Inflammatory macrophage (primary cell): ENCODE measurements at places on chromosomes 7 and 10.

DNA sequence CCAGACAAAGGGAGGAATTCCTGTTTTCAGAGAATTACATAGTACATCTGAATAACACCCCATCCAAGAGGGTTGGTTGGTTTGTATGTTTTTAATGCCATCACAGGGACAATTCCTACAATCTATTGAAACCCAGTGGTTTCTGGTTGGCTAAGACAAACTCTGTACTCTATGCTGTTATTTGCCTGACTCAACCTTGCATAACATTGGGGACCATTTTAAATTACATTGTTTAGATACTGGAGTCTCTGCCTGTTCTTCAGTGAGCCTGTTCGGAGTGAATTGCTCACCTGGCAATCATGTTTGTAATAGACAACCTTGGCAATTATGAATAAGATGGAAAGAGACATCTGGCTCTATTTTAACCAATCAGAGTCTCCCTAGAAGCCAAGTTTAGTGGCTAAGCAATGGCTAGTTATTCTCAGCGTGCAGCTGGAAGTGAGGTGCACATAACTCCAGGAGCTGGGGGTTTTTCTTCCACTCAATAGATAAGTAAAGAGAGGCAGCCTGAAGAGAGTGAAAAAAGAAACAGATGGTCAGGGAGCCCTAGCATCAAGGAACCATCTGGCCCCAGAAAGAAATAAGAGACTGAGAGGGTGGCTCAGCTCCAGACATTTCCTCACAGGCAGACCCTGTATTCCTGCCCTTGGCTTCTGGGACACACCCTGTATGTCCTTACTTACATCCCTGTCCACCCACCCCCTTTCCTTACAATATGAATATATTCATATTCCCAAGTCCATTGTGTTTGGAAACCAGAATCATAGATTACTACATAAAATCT is 21.2 kb upstream of the SLC35G1 start:
- DNase-seq: no peak

GRCh38 chr7:119664601-119665000 is 608.4 kb upstream of the KCND2 start:
- DNase-seq: no peak

DNA sequence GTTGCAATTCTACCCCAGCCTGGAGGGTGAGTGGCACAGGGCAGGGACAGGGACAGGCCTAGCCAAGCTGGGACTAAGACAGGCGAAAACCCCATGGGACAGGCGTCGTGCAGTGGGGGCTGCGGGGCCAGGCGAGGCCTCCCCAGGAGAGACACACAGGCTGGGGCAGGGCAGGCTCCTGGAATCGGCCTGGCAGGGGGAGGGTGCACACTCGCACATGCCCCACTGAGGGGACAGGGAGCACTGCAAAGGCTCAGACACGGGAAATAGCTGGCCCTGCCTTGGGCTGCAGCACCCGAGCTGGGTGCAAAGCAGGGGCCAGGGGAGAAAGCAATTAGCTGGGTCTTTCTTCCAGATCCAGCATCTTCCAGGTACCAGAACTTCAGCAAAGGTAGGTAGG is 10.4 kb downstream of the LAT2 start:
- no peak for DNase-seq

GRCh38 chr7:116188-116981 is 76.0 kb upstream of the FAM20C start:
- no peak for DNase-seq

- peak; percentile 17 for DNase-seq
These were observed 14.2 kb downstream of the FBH1 start for GRCh38 chr10:5904227-5904626.

DNA sequence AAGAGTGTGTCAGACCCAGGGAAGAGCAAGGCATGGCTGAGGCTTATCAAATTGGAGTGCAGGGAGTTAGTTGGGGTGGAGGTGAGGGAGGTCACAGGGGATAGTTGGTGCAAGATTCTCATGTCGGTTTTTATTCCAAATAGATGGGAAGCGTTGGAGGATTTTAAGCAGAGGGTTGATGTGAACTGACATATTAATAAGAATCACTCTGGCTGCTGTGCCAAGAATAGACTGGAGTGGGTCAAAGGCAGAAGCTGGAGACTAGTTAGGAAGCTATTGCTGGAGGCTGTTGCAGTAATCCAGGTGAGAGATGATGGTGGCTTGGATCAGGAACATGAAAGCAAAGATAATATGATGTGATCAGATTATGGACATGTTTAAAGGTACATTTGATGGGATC is 36.5 kb downstream of the LRRC18 start:
- no peak for DNase-seq

GRCh38 chr7:1619152-1620079 is 49.6 kb upstream of the PSMG3 start:
- DNase-seq: no peak

- DNase-seq: peak; percentile 72
These were observed 552.5 kb upstream of the SORCS1 start for GRCh38 chr10:107717046-107717445.

DNA sequence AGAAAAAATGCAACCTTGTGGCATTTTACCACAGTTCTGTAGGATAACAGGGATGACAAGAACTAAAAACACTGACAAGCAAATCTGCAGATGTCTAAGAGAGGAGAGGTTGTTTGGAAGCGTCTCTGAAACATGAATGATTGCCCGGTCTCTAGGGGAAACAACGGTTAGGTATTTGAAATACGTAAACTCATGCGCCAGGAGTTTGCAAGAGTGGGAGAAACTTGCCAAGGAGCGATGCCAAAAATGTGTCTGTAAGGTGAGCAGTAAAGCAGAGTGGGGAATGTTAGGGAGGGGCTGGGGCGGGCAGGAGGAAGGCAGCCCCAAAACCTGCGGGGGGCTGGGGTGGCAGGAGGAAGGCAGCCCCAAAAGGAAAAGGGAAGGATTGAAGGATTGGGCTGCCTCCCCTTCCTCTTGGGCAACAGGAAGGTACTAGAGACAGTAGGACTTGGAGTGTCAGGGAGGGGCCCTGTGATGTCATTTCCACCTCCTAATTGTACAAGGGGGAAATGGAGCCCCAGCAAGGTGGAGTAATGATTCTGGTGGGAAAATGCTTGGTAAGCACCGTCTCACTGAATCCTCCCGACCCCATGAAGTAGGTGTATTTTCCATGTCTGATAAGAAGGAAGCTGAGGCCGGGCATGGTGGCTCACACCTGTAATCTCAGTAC is 33.2 kb upstream of the PLEKHA1 start:
- DNase-seq: no peak

DNA sequence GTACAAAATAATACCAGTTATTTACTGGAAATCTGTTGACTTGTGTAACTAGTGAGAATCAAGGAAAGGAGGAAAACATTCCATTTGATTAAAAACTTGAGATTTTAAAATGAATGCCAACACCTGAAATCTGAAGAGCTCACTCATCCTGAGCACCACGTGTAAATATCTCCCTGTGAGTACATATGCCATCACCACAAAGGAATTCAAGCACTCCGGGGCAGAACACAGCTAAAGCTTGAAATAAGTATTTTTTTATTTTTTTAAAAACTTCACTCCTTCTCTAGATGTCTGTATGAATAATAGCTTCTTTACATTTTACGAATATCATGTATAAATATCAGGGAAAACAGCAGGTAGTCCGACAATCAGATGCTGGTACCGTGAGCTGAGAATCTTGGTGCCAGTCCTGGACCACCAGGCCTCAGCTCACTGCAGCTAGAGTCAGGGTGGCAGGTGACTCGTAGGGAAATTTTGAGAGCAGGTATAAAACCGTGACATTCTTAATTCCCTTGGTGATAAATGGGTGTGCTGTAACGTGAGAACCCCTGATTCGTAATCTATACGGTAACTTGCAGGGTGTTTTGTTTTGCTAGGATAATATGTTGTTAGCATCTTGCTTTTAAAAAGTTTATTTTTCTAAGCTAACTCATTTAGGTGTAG is 12.7 kb downstream of the LMTK2 start:
- DNase-seq: no peak

GRCh38 chr10:33325929-33326328 is 8.5 kb downstream of the NRP1 start:
- DNase-seq: no peak

- no peak for DNase-seq
These were observed 8.6 kb upstream of the WBP1L start for GRCh38 chr10:102735065-102735562.

GRCh38 chr10:13161857-13162271 is 506 bp downstream of the MCM10 start:
- no peak for DNase-seq

DNA sequence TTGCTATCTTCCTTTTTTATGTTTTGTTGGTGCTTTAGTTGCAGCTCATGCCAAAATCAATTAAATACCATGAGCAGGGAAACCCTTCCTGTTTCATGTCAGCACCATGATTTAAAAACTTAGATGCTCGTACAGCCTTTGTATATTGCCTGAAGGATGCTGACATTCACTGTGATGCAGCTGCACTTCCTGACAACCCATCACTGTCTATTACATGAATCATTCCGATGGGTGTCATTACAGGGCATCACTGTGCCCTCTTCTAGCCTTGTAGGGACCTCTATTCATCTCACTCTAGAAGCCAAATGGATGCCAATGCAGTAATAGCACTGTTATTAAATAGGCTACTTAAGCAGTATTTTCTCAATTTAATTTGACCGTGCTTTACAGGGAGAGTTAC is 18.3 kb upstream of the ITGB1 start:
- no peak for DNase-seq

- no peak for DNase-seq
These were observed 291.2 kb upstream of the FZD1 start for GRCh38 chr7:90972906-90973550.

GRCh38 chr7:130329681-130330080 is 14.9 kb upstream of the CPA5 start:
- DNase-seq: no peak

DNA sequence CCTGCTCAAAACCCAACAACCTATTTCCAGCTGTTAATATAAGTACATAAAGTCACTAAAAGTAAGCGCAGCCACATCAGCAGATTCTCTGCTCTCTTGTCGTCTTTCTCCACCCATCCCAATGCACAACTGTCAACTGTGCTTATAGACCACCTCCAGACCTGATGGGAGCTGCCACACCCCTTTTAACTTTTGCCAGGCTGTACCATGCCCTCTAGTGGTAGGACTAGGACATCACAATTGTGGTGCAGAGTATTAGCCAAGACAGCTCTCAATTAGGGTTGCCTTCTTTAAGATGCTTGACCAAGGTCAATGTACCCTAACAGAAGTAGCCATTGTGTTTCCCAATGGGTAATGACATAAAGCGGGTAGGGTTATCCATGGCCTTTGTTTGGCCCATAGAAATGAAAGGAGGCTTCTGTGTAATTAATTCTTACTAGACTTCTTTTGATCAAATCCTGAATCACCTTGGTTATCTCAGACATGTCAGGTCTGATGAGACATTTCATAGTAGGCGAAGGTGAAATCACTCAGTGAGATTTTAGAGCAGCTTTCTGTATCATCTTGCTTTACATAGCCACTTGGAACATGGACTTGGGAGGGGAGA is 68.1 kb downstream of the SCRN1 start:
- DNase-seq: peak; percentile 70

DNA sequence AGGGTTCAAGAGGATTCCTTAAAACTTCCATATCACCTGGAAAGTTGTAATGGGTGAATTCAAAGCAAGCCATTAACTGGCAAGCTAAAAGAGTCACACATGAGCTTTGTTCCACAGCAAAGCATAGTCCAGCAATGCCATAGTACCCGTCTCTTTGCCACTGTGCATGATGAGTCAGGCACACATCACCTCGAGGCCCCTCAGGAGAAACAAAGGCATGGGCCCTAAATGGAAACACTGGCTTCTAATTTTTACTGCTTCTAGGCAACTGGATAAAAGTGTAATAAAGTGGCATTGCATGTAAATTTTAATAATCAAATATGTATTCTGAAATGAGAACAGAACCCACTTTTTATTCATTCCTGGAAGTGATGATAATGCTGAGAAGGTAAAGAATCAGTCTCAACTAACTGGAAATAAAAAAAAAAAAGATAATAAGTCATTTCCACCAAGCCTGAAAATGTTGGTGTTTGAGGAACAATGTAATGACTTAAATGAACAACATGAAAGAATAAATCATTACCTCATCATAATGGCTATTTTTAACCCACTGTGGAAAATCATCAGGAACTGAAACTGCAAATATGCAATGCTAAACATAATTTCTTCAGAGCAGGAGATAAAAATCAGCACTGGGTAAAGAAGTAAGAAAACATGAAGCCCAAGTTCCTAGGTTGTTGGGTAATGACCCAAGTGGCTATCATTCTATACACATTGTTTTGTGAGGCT is 104.9 kb downstream of the CDK6 start:
- peak; percentile 96 for DNase-seq

- peak; percentile 29 for DNase-seq
These were observed 210.9 kb downstream of the DGKB start for GRCh38 chr7:14691597-14692203.

GRCh38 chr10:4947039-4947634 is 16.1 kb upstream of the AKR1C1 start:
- no peak for DNase-seq

DNA sequence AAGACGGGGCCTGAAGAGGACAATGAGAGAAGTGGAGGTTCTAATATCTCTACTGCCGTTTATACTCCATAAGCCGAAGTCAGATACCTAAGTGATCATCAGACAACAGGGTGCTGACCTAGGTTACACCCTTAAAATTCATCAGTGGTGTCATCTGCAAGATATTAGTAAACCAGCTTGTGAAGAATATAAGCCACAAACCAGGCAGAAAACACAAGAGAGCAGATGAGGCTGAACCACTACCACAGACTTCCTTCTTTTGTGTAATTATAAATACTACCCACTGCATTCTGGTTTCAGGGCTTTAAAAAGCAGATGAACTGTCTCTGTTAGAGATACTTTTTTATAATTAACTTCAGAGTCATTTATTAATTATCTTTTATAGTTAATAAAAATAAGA is 69.0 kb upstream of the LRRC17 start:
- no peak for DNase-seq

GRCh38 chr10:129877773-129878371 is 86.2 kb downstream of the EBF3 start:
- DNase-seq: peak; percentile 20

DNA sequence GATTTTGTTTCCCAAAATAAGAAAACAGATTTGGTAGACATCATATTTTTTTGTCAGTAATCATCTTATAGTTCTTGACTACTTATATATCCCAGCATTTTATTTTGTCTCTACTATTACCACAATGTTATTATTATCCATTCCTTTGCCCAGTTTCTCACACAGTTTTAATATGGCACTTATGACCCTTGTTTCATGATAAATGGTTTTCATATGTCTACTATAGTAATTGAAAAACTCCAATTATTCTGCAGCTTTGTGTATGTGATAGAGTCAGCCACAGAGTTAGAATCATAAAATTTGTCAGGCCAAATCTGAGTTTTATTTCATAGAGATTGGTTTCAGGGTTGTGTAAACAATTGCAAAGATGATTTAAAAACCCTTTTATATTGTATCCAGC is 203.9 kb downstream of the MALRD1 start:
- DNase-seq: no peak

GRCh38 chr7:81447351-81447952 is 322.4 kb downstream of the HGF start:
- DNase-seq: peak; percentile 29

DNA sequence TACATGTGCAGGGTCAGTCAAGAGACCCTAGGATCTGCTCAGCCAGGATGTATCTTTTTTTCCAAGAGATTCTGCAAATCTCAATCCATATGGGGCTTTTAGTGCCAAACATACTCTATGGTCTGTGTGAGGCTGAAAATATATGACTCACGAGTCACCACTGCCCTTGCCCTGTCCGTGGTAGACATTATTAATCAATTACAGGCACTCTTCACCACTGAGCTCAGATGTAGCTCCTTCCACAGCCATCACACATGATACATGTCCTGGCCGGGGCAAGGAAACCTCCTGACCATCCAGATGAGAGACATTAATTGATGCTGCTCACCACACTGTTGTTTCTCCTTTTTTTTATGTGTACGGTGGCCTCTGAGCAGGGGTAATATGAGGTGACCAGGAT is 90.2 kb upstream of the RET start:
- peak; percentile 60 for DNase-seq
